K562 (cell line): ENCODE measurements at places on chromosomes 4 and X.

DNA sequence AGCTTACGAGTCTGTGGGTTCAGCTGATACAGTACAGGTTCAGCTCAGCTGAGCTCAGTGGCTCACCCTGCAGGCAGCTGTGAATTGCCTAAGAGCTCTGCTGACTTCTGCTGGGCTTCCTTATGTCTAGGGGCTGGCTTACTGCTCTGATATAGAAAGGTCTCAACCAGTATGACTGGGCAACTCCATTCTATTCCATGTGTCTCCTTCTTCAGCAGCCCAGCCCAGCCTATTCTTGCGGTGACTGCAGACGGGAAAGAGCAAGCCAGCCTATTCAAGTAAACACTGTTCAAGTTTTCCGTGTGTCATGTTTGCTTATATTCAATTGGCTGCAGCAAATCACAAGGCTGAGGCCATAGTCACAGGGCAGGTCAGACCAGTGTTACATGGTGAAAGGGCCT lies 615.4 kb upstream of the ZFP42 start:
- peak; percentile 4 for DNase-seq

- DNase-seq = no peak
Measured at GRCh38 chr4:168336837-168337549, 18.4 kb upstream of the DDX60 start.

- no peak for DNase-seq
Measured at GRCh38 chr4:122469457-122469856, 12.9 kb upstream of the IL2 start.

DNA sequence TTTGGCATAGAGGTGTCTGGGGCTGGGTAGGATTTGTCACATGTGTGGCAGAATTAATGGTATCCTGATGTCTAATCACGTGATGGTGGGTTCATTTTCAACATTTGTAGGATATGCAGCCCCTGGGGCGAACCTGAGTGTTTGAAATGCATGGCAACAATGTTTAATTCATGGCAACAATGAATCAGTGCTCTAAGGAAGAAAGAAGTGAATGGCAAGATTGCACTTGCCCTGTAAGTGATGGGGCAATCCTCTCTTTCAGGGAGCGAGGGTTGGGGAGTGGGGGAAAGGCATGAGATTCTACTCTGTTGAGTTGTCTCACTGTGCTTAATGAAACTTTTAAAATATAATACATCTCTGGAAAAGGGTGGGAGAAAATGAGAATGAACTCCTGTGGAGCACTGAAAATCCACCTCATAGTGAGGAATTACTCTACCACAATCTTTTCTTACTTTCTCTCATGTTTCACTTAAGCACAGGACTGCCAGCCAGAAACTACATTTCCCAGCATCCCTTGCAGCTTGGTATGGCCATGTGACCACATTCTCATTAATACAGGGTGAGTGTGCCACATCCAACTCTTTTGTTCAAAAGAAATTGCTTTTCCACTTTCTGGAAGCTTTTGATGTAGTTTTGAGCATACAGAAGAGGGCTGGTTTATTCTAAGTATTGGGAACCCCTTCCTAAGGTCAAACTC lies 64.0 kb upstream of the PGM2 start:
- peak; percentile 9 for DNase-seq

DNA sequence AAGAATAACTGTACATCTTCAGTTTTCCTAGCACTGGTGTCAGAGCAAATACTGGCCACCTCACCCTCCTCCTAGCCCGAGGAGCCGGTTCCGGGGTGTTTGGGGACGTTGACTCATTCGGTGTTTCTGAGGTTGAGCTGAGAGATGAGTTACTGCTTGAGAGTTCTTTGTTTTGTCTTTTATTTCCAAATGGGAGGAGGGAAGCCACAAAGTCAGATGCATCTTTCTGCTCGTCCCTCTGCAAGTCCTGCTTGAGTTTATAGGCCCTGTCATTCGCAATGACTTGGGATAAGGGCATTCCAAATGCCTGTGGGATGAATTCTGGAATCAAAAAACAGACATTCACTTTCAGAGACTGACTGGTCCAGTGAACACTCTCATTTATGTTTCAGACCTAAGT lies 77.5 kb downstream of the HCCS start:
- no peak for DNase-seq

DNA sequence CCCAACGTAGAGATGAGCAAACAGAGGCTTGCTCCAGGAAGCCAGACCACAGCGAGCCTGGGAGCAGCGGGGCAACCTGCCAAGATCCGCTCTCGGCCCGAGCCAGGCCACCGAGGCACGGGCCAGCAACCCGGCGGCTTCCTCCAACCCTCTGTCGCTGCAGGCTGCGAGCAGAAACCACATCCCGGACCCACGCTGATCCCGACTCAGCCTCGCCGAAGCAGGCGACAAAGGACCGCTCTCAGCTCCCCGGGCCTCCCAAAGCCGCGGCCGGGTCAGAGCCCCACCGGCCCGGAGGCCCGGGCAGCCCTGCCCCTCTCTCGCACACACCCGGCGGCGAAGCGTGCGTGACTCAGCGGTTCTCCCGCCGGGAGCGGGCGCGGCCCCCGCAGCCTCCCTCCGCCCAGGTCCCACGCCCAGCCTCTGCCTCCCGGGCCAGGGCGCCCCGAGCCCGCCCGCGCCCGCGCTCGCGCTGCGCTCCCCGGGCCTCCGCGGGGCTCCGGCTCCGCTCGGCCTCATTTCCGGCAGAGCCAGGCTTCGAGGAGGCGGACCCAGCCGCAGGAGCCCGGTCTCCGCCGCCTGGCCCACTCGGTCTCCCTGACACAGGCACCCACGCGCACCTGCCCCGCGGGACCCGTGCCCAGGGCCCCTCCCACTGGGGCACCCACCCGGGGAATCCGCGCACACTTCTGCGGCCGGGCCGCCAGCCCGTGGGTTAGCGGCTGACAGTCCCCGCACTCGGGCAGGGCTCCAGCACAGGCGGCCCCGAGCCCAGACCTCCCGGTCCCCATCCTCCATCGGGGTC lies 1.7 kb downstream of the PPP2R2C start:
- peak; percentile 75 for DNase-seq

DNA sequence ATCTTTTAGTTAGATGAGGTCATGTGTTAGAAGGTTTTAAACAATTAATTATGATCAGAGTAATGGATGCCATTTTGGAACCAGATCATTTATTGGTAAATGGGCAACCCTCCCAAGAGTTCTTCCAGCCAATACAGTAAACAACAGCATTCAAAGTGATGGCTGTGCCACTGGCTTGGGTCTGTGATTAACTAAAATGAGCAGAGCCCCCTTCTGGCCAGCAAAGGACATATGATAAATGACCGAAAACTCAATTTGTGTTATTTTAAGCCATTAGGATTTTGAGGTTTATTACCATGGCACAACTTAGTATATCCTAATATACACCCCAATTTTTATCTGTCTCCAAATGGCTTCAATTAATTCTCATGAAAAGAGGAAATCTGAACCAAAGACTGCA lies 90.8 kb upstream of the NPFFR2 start:
- peak; percentile 21 for DNase-seq

- DNase-seq = no peak
Measured at GRCh38 chrX:25154168-25154567, 138.4 kb upstream of the ARX start.

DNA sequence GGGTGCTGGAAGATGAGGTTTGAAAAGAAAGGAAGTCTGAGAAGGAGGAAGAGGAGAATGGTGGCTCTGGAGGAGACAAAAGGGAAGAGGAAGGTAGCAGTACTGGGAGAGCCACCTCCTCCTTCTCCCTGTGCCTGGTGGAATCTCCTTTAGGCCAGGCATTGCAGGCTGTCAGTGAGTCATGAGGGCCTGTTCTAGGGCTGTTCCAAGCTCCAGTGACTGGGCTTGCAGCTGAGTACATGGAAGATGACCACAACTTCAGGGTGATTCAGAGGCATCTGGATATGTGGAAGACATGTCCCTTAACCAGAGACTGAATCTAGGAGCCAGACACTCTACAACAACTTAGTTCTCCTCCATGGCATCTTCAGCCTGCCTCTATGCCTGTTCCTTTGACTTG lies 107.8 kb downstream of the EFNB1 start:
- DNase-seq = no peak

DNA sequence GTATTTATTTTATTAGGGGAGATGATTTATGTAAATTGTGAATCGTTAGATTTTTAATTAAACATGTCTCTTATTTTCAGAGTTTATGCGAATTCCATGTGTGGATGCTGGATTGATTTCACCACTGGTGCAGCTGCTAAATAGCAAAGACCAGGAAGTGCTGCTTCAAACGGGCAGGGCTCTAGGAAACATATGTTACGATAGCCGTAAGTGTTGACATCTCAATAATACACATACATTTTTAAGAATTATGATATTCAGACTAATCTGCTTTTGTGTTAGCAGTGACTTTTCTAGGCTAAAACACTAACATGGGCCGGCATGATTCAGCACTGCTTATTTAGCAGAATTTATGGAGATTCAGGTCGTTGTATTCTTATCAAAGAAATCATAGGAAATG lies 91.2 kb downstream of the RAP1GDS1 start:
- DNase-seq = no peak

GRCh38 chr4:38177035-38177546 lies 216.9 kb downstream of the PTTG2 start:
- no peak for DNase-seq

- DNase-seq = no peak
Measured at GRCh38 chr4:1839282-1839681, 16.7 kb downstream of the LETM1 start.

DNA sequence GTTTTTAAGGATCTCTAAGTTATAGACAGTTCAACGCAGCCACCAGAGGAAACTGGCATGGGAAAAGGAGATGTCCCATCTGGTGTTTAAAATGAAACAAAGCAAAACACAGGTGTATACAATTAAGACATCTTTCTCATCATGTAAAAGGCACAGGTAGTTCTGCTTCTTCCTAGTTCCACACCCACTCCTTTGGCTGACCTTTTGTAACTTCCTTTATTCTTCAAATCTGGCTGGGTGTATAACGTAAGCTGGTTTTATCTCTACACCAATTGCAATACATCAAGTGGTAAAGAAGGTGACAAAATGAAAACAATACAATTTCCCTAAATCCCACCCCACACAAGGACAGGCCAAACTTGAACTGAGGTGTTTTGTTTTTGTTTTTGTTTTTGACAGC lies 27.3 kb upstream of the FBXW7 start:
- DNase-seq = no peak

DNA sequence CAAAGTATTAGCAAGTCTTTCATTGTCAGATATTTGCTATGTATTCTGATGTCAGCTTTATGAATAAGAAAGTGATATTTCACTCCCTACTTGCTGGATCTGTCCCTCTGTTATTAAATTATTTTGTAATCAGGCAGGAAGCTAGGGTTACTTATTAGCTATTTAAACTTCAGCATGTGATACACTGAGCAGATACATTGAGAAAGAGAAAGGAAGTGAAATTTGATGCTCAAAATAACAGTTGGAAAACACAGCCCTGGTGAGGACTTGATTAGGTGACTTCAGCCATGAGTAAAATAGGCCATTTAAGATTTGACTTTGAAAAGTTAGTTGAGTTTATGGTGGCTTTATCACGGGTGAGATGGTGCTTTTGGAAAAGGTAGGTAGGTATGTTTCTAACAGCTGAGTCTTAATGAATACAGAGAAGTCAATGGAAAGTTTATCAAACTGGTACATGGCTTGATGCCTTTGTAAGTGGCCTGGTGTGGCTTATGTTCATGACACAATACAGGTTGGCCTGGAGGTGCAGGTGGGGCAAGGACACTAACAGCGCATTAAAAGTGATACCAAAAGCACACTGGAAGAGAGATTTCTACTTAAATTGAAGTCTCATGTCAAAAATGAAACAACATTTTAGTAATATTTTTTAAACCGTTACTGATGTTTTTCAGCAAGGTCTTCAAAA lies 321.2 kb upstream of the SPOCK3 start:
- no peak for DNase-seq

GRCh38 chr4:154314248-154314647 lies 177.4 kb downstream of the DCHS2 start:
- DNase-seq = peak; percentile 5

- no peak for DNase-seq
Measured at GRCh38 chr4:48109413-48110263, 24.4 kb downstream of the TXK start.

DNA sequence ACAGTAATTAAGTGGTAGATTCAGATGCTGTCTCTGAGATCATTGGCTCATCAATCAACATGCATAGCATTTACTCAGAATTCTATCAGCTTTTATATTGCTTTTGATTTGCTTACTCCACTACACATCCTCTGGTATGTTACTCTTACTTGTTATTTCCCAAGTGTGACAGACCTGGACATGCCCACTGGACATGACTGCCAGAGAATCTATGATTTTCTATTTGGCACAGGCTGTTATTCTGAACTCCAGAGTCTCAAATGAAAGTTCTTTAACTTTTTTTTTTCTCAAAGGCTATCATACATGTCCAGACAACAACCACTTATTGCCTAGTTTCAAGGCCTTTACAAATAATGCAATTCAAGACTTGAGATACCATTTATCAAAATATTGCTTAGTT lies 116.1 kb upstream of the ARHGAP24 start:
- DNase-seq = no peak

- DNase-seq = no peak
Measured at GRCh38 chr4:2409381-2409783, 9.1 kb downstream of the ZFYVE28 start.

- DNase-seq = no peak
Measured at GRCh38 chr4:103108542-103108941, 8.9 kb upstream of the BDH2 start.

- no peak for DNase-seq
Measured at GRCh38 chr4:109049926-109050325, 252.5 kb downstream of the COL25A1 start.
